Activated CD4-positive, alpha-beta T cell treated with anti-CD3 and anti-CD28 coated beads, Interleukin-2, amount 50 U/mL, for 1 hour (primary cell): ENCODE measurements at places on chromosomes 16 and 17.

DNA sequence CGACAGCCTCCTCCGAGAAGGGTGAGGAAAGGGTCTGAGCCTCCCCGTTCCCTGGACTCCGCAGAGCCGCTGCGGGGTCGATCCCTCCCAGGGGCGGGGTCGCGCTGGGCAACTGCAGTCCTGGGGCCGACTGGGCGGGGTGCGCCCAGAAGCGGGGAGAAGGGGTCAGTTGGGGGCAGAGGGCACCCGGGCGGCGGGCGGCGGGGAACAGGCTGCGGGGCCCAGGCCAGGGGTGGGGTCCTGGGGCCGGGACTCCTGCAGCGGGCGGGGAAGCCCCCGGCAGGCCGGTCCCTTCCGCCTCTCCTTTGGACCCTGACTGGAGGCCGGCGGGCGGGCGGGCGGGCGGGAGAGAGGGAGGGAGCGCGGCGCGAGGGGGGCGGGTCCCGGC, 352 bp downstream of the GGNBP2 start:
- DNase-seq, result no peak

- DNase-seq, result no peak
Observed at GRCh38 chr16:81740169-81740568, 38.9 kb upstream of the PLCG2 start.

GRCh38 chr17:76490112-76490710, 11.0 kb downstream of the RHBDF2 start:
- DNase-seq, result no peak

GRCh38 chr17:19626079-19626478, 22.5 kb upstream of the ALDH3A2 start:
- no peak for DNase-seq

DNA sequence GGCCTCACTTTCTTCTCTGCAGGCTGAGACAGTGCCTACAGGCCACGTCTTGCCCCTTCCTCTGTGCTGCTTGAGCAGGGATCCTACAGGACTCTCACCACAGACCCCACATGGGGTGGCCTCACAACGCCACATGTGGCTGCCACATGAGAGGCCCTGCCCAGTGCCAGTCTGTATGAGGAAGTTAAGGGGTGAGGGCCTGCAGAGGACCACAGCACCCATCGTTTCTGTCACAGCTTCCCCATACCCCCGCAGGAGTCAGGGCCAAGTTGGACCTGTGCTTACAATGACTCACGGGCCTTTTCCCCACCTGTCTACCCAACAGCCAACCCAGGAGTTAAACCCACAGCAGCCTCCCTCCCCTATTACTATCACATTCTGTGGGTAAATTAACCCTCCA, 2.9 kb upstream of the GSDMB start:
- peak; percentile 11 for DNase-seq

DNA sequence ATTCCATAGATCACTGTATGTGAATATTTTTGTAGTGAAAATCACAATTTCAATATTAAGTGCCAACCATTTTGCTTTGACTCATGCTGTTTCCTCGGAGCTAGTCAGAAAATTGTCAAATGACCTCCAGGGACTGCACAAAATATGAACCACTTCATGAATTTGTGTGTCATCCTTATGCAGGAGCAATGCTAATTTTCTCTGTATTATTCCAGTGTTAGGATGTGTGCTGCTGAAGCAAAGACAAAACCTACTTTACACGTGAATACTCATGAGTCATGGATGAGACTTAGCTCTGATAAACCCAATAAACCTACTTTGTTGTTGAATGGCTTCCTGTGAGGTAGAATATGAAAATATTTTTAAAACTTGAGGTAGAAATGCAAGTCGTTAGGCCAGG, 65.2 kb downstream of the SHCBP1 start:
- DNase-seq, result no peak
